NCI-H774 (cell line): ENCODE measurements at places on chromosomes 5 and 9.

GRCh38 chr9:128114326-128115186, 13.0 kb downstream of the PTGES2 start:
- DNase-seq = no peak

DNA sequence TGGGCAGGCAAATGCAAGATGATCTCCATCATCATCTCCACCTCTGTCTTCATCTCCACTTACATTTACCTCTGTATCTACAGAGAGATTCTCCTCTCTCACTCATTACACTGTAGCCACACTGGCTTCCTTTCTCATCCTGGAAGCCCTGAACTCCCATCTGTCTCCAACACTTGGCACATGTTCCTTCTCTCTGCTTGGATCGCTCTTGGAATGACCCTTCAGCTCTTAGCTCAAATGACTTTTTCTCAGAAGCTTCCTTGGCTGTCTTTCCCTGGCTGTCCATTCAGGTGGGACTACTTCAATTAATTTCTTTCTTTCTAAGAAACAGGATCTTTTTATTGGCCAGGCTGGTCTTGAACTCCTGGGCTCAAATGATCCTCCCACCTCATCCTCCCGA, 120.0 kb upstream of the KLF4 start:
- no peak for DNase-seq

GRCh38 chr9:16357828-16358227, 512.6 kb downstream of the BNC2 start:
- DNase-seq = no peak

GRCh38 chr5:169152453-169152852, 148.5 kb downstream of the SLIT3 start:
- DNase-seq = no peak

- DNase-seq = no peak
Measured at GRCh38 chr9:93119953-93120845, 13.9 kb downstream of the NINJ1 start.

DNA sequence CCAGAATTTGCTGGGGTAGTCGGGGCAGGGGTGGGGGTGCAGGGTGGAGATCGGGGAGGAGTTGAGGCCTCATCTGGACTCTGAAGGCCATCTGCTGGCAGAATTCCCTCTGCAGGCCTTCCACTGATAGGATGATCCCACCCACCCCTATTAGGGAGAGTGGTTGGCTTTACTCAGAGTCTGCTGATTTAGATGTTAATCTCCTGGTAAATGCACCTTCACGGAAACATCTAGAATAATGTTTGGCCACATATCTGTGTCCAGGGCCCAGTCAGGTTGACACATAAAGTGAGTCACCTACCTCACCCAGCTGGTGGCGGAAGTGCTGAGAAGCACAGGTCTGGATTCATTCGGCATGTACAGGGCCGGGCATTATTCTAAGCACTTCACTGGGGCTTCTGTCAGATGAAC, 50.0 kb downstream of the DAPK1 start:
- DNase-seq = no peak

DNA sequence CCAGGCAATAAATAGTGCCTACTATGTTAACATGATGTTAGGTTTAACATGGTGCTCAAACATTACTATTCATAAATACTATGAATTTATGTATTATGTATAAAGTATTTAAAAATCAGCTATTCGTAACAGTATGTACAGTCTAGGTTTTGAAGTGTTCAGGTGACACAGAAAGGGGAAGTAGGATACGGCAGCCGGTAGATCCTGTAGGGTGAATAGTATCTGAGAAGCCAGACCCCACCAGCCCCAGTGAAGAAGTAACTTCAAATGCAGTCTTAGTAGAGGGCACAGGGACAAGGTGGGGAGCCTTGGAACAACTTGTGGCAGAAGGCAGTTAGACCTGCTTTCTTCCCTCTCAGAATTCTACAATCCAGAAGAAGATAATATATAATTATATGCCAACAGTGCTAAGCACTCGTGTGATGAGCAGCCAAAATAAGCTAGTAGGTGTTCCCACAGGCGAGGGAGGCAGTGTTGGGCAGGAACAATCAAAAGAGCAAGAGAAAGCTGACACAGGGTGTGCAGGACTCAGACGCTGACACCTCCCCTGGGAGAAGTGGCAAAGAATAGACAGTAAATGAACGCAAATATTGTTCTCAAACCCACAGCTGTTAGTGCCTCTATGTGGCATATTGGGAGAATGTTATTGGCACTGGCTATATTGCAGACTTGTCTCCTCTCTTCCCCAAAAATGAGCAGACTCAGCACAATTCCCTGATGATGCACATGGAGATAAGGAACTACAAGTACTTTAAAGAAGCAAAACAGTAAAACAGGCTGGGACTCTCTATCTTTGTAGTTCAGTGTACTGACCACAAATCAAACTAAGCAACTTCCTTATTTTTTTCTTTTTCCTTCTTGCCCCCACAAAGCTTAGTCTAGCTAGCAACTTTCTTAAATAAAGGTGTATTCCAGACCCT, 4.6 kb downstream of the ZNF367 start:
- DNase-seq = no peak

- DNase-seq = no peak
Measured at GRCh38 chr5:158751961-158752655, 347.6 kb downstream of the EBF1 start.

GRCh38 chr5:126016256-126016655, 407.0 kb upstream of the GRAMD2B start:
- DNase-seq = peak; percentile 33

DNA sequence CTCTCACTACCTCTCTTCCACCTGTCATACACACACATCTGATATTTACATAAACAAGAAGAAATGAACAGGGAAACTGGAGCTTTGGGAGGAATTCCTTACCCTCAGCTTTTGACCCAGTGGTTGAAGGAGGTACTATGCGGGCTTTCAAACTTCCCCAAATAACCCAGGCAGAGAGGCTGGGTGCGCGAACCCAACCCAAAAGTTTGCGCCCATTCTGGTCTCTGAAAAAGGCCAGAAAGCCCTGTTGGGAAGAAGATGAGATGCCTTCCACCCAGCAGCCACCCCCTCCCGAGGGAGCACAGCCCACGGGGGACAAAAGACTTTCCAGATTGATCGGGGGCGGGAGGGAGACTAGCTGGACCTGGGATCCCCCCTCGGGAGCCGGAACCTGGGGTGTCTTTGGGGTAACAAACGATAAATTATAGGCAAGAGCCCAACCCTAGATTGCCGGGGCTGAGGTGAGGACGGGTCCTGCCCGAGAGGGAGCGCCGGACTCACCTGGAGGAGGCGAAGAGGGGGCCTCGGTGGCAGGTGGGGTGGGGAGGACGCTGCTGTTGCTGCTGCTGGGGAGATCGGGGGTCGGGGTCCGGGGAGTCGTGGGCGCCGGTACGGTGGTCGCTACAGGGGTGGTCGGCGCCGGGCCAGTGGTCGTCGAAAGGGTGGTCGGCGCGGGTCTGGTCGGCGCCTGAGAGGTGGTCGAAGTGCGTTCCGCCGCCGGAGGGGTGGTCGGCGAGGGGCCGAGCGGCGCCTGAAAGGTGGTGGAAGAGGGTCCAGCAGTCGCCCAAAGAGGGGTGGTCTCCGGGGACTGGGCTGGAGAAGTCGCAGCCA, 798 bp downstream of the MEGF9 start:
- DNase-seq = no peak

GRCh38 chr5:37966291-37966690, 126.5 kb upstream of the GDNF start:
- DNase-seq = no peak

- DNase-seq = no peak
Measured at GRCh38 chr5:68838157-68838718, 255.6 kb upstream of the SLC30A5 start.

GRCh38 chr9:95450171-95451064, 66.4 kb downstream of the PTCH1 start:
- no peak for DNase-seq

DNA sequence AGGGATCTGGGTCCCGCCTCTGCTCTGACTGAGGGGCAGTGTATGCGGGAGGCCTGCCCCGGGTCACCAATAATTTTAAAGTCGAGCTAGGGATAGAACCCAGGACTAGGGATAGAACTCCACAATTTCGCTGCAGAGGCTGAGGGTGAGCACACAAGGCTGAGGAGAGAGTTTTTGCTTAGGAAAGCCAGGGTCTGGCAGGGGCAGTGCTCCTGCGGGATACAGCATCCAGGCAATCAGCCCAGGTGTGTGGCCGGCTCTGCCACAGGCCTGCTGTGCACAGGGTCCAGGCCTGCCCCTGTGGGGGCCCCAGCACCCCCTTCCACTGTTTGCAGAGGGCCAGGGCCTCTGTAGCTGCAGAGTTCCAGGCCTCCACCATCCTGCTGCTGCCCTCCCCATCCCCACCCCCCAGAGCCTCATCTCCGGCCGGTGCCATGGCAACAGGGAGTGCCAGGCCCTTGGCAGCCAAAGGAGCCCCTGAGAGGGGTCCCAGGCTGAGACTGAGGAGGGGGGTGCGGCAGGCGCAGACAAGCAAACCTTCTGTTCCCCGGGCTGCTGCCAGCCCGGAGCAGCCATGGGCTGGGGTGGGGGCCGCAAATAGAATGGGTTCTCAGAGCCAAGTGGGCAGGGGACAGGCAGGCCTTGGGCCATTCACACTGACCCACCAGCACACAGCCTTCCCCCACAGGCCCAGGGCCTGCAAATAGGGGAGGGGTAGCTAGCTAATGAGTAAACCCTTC, 8.6 kb downstream of the PDGFRB start:
- DNase-seq = no peak

DNA sequence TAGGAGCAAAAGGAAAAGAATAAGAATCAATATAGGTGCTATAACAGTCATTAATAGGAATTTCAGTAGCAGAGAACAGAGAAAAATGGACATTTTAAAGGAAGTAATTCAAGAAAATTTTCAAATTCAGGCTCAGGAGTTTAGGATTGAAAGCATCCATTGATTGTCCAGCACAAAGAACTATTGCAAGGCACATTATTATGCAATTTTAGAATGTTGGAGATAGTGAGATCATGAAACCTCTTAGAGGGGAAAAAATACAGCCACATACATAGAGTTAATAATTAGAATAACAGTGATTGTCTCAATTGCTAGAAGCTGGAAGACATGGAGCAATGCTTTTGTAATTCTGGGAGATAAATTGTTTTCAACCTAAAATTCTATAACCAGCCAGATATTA, 31.5 kb downstream of the CNTLN start:
- no peak for DNase-seq
